ENCODE measurements at places on chromosomes 12 and 14.
A peak's percentile ranks its signal among the peaks of the same experiment; 100 is the strongest.

- DNase-seq, result no peak
Observed at GRCh38 chr14:73289729-73290128, 52.4 kb downstream of the PAPLN start.

DNA sequence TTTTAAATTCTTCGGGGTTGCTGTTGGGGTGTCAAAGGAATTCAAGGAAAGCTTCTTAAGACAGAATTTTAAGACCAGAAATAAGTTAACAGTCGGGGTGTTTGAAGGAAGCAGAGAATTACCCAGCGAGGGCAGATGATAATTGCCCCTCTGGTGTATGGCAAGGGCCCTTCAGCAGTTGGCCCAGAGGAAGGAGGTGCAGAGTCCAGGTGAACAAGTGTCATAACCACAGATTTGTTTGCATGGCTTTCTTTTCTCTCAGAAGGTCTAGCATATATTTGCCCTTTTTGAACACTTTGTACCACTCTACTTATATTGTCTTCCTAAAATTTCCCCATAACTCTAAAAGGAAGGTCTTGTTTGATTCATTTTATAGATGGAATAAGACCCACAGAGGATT lies 1.8 kb downstream of the PDE6H start:
- DNase-seq, result no peak

DNA sequence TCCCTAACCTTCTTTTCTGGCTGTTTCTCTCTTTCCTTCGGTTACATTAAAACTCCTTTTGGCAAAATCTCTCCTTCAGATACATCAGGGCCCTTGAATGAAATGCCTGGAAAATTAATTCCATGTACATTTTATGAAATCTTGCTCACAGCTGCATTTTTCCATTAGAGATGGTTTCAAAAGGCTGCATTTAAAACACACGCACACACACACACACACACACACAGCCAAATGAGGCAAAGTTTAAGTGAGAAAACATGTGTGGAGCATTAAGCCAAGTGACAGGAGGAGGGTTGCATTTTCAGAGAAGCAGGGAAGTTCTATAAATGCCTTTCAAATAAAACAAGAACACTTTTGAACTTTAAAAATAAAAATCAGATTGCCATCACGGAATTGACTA lies 216.4 kb downstream of the LRIG3 start:
- no peak for DNase-seq

- DNase-seq, result no peak
Observed at GRCh38 chr14:103260629-103261124, 73.4 kb upstream of the EIF5 start.

DNA sequence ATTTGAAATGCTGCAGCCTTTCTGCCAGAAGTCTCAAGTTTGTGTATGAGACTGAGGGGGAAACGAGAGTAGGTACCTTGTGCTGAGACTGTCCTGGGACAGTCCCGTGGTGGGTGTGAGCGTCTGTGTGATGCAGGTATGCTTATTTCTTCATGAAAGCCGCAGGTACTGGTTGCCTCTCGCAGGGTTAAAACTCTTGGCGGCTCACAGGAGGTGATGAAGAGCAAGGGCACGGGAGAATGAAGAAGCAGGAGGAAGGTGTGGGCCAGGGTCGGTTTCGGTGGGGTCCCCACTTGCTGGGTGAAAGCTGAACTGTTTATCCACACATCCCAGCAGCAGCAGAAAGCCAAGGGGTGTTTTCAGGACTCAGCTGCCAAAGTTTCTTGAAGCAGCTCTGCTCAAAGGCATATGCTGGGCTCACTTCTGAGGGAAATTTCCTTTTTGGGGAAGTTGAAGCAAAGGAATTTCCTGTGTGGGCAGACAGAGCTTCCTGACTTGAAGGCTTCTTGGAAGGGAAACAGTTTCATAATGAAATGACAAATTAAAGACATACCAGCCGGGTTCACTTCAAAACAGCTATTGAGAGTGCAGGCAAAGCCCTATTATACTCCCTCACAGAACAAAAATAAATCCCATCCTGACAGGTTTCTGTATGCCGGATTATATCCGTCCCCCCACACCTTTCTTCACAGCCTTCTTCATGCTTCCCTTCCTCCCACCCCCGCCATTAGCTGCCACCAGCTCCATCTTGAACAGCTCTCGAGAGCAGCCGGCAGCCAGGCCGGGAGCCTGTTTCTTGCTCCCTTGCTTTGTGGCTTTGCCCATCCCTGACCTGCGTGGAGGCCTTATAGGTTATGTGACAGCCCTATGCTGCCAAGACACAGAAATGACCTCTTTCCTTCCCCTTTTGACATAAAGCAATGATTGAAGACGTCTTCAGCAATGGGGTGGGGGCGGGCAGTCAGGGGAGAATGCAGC lies 116.6 kb downstream of the ETV6 start:
- DNase-seq, result peak; percentile 35

GRCh38 chr14:35754671-35755070 lies 54.4 kb downstream of the RALGAPA1 start:
- DNase-seq, result no peak

DNA sequence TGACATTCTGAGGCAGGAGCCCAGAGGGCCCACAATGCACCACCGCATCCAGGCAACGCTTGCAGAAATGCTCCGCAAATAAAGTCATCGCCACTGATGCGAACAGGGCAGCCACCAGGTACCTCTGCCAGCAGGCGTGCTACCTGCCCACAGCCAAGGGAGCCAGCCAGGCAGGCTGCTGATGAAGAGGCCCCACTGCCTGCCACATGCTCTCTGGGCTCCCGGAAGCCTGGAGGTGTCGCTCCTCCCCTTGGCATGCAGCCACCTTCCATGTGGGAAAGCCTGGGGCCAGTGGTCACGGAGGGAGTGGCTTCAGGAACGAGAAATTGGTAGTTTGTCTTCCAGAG lies 14.7 kb downstream of the GPR132 start:
- no peak for DNase-seq

DNA sequence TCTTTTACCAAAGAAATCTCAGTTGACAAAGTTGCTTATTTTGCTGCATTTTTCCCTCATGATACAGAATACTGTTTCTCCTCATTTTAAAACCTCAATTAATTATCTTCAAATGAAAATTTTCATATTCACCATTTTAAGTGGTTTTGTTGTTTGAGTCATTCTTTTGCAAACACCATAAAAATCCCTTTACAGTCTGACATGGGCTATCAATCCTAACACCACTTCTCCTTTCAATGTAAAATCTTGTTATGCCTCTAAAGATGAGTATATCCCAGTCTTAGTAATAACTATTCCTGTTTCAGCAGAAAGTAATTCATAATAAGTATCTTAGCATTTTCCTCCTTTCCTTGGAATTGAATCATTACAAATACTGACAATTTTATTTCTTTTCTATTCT lies 192.2 kb downstream of the SYT1 start:
- no peak for DNase-seq

GRCh38 chr12:131065279-131065678 lies 111.6 kb downstream of the ADGRD1 start:
- DNase-seq, result no peak

- DNase-seq, result no peak
Observed at GRCh38 chr12:4991373-4991772, 52.3 kb upstream of the KCNA5 start.

GRCh38 chr14:59895721-59896120 lies 24.2 kb upstream of the LRRC9 start:
- no peak for DNase-seq

DNA sequence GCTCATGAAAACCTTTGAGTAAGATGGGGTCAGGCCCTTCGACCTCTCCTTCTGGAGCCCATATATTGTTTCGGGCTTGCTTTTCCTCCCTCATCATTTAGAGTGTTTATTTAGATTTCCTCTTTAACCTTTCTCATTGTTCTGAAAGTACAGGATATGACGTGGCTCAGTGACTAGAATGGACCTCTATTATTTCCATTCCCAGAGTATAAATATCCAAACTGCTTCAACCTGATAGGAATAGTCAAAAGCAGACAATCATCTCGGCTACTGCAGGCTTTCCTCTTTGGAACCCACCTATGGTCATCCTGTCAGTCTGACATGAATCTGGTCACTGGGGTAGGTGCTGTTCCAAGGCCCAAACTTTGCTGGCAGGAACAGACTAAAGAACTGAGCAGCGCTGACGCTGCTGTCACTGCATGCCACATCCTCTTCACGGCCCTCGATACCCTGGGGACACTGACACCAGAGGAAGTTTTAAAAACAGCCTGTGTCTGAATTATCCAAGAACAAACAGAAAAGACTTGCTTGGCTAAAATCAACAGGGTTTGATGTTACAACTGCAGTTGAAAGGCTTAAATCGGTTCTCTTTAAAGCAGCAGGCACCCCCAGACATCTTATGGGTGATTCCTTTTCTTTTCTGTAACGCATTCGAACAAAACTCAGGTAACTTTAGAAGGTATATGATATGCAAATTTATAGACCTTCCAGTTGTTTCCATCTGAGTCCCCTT lies 5.0 kb upstream of the DDX47 start:
- DNase-seq, result no peak

- no peak for DNase-seq
Observed at GRCh38 chr12:11457996-11458645, 62.8 kb upstream of the PRB2 start.

DNA sequence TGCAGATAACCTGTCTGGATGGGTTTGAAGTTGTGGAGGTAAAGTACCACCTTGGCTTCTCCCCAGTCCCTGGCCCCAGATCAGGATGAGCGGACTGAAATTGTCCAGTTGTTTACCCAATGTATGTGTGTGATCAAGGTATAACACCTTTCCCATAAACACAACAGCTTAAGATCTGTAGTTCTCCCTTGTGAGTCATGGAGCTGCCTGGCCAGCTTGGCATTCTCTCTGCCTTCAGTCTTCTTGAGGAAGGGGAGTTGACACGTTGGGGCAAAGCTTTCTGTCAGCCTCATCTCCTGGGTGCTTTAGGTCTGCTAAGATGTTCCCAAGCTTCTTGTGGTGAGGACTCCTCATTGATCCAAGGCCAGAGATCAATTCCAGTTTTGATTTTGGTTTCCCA lies 6.1 kb downstream of the C1S start:
- DNase-seq, result no peak

GRCh38 chr12:2082321-2082720 lies 29.5 kb downstream of the CACNA1C start:
- DNase-seq, result no peak

- DNase-seq, result no peak
Observed at GRCh38 chr14:91300283-91300895, 55.9 kb upstream of the GPR68 start.

DNA sequence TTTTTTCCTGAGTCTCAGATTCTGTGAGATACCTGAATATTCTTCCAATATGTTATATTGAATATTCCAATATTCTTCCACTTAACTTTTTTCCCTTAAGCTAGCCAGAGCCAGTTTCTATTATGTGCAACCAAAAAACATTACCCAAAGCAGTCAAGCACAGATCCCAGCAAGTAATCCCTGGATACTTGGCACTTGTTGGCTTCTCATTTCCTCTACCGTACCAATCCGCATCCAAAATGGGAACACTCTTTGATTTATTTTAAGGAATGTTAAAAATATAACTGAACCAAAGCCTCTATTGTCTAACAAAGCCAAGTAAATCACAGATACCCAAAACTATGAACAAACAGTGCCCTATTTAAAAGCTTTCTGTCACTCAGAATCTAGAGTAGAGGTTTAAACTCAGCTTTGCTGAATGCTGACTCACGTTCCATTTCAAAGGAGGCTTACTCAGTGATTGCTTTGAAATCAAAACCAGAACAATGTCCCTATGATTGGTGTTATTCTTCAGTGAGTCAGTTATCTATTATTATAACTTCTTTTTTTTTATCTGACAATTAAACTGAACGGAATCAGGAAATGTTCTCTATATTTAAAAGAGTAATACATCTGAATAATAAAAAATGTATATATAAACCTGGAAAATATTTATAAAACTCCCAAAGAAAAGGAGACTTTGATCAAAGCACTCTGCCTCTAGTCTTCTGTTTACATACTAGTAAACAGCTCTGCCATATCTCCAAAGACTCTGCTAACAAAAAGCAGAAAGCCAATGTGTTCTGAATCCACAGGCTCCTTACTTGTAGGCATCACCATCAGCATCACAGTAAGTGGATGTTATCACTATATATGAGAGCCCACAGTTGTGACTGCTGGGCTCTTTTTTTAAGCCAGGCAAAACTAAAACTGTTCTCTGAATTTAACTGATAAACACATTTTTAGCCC lies 360.8 kb downstream of the CCDC91 start:
- DNase-seq, result no peak

- DNase-seq, result no peak
Observed at GRCh38 chr14:71720978-71721624, 211.1 kb upstream of the RGS6 start.

DNA sequence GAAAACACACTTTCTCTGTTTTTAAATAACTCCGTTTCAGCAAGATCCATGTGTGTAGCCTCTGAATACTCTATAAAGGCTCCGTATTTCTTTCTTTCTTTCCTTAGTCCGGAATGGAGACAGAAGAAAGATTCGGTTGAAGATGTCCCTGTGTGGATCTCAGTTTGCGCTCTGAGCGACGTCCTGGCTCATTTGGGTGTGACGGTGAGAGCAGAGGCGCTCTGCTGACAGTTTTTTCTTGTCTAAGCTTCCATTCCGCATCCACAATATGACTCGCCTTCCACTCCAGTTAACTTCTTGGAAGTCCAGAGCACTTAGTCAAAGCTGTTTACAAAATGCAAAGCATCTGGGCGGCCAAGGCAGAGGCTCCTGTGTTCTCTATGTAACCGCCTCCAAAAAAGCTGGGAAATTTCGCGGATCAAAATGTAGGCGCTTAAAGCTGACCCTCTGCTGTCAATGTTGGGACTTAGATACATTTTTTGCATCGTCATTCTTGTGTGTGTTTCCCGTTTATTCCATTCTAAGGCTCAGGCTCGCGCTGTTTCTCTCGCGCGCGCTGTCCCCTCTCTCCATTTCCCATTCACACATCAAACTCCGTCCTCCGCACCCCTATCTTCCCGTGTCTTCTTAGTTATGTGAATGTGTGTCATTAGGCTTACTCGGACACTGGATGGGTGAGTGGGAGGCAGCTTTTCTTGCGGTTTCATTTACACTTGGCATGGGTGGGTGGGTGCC lies 880 bp upstream of the FLRT2 start:
- DNase-seq, result no peak

DNA sequence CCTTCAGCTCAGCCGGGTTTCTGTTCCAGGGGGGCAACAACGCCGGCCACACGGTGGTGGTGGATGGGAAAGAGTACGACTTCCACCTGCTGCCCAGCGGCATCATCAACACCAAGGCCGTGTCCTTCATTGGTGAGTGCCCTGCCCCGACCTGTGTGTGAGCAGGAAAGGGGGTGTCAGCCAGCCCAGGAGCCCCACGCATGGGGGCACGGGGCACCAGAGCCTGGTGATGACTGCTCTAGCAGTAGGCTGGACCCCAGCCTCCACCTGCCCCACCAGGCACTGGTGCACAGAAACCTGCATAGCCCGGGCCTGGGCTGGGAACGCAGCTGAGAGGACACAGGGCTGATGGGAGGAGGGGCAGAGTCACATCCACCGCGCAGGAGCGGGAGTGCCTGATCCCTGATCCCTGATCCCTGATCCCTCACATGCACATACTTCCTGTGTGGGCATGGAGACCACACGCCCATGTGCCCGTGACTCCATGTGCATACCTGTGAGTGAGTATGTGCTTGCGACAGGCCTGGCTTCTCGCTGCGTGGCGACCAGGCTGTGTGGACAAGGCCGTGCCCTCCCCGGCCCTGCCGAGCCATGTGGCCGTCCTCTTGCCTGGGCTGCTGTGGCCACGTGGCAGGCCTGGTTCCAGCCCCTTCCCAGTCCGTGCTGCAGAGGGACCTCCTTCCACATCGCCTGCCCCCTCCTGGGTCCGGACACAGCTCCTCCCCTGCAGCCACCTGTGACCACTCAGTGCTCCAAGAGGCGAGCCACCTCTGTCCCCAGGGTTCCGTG lies 11.2 kb downstream of the ADSS1 start:
- DNase-seq, result no peak

Data from stimulated activated CD8-positive, alpha-beta memory T cell treated with anti-CD3 and anti-CD28 coated beads, Interleukin-7, amount 100 ng/mL, for 24 hours (primary cell).